ENCODE measurements at places on chromosomes 1 and 21. TPM values are rescaled to one million over a fixed set of nuclear protein-coding genes. Genes with fewer than 3 reads are reported as not detected.

- no peak for DNase-seq
Observed at GRCh38 chr1:6811583-6811982, 26.3 kb downstream of the CAMTA1 start.

GRCh38 chr1:86866665-86867064, 47.3 kb downstream of the SELENOF start:
- DNase-seq = no peak

GRCh38 chr1:91913018-91913417, 27.1 kb upstream of the TGFBR3 start:
- no peak for DNase-seq

- DNase-seq = no peak
Observed at GRCh38 chr1:91700332-91700731, 185.6 kb downstream of the TGFBR3 start.

DNA sequence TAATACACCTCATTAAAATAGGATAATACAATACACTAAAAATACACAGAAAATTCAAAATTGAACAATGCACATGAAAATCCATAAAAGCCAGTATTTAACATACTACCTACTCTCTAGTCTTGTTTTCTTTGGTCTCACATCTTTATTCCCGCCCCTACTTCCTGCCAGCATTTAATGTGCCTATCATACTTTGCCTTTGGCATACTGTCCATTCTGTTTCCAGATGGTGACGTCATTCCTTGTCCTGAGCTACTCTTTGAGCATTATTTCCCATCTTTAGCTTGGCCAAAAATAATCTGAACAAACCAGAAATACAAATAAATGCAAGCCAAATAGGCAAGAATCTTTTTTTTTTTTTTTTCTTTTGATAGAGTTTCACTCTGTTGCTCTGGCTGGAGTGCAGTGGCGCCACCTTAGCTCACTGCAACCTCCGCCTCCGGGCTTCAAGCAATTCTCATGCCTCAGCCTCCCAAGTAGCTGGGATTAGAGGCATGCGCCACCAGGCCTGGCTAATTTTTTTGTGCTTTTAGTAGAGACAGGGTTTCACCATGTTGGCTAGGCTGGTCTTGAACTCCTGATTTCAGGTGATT, 4.4 kb downstream of the HFM1 start:
- no peak for DNase-seq

- DNase-seq = no peak
Observed at GRCh38 chr1:36330940-36331339, 7.5 kb upstream of the EVA1B start.

- DNase-seq = no peak
Observed at GRCh38 chr1:63643517-63643916, 50.3 kb downstream of the PGM1 start.

- no peak for DNase-seq
Observed at GRCh38 chr1:206814716-206815341, 42.5 kb upstream of the IL10 start.

DNA sequence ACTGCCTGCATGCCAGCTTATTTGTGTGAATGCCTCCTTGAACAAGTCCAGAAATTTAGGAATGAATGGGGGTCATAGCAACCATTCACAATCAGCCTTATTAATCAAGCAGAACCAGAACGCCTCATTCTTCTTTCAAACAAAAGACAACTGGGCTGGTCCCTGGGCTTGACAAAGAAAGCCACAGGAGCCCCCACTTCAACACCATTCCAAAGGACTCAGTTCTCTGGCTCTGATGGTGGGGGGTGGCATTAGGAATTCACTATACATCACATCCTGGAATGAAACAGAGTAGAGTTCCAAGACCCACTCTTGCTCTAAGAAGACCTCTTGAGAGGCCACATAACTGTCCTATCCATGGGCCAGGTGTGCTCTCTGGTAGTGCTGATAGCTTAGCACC, 186.6 kb upstream of the ST6GALNAC5 start:
- no peak for DNase-seq

- no peak for DNase-seq
Observed at GRCh38 chr1:18178111-18178510, 70.5 kb downstream of the IGSF21 start.

DNA sequence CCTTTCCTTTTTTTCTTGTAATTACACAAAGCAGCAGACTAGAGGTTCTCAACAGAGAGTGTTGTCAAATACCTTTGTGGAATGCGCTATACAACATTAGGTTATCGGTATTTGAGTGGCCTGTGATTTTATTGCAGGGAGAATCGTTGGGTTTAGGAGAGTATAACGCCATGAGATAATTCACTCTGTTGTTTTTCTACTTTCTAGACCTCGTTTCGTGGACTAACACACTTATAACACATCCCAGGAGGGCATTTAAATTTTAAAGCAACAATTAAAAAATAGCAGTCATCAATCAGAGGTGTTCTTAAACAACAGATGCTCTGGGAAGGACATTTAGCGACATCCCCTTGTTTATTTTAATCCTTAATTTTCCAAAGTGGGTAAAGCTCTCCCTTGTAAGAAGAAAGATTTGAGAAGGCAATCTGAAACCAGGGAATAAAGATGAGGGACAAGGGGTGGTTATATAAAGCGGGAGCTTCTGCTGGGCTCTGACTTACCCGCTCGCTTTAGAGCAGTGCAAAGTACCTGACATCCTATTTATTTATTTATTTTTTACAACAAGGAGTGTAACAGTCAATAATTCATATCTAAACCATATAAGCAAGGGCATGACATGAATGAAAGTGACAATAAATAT, 4.9 kb downstream of the PBX1 start:
- no peak for DNase-seq

GRCh38 chr21:17519965-17520609, 7.2 kb downstream of the CXADR start:
- no peak for DNase-seq

DNA sequence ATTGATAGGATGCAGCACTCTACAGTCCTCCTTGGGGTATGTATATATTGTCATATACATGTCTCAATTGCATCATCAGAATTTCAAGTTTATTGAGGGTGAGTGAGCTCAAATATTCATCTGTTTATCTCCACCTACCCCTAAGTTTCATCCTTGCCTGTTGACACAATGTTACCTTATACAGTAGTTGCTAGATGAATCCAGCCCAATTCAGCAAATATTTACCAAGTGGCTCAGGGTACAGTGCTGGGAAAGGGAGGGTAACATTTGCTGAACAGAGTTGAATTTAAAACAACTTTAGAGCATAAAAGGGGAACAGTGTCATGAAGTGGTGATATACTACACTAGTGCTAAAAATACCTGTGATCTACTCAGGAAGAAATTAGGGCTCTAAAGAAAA, 14.4 kb downstream of the ELAVL4 start:
- no peak for DNase-seq

GRCh38 chr1:40825435-40825788, 36.8 kb downstream of the CITED4 start:
- no peak for DNase-seq

GRCh38 chr1:56137521-56138505, 441.6 kb downstream of the PLPP3 start:
- DNase-seq = no peak

GRCh38 chr1:169570172-169570574, 16.1 kb downstream of the F5 start:
- DNase-seq = no peak

- DNase-seq = no peak
Observed at GRCh38 chr1:85615586-85616363, 35.2 kb downstream of the CCN1 start.

DNA sequence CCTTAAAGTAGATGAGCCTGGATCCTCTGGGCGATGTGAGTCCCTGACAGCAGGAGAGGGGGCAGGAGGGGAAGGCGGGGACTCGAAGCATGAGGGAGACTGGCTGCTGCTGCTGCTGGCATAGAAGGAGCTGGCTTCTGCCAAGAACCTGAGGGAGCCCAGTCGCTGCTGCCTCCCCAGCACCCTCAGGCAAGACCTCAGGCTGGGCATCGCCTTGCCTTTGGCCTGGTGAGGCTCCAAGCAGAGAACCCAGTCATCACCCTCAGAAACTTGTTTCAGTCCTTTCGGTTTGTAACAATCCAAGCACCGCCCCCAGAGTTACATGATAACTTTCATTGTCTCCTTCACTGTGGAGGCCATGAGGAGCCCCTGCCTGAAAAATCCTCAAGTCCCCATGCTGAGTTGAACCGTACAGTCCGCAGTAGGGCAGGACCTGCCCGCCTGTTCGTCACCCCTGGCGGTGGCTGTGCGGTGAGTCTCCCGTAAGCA, 38.8 kb downstream of the POFUT2 start:
- DNase-seq = peak; percentile 42

GRCh38 chr1:10834770-10835412, 38.4 kb upstream of the CASZ1 start:
- DNase-seq = no peak

GRCh38 chr1:110485725-110486124, 33.2 kb downstream of the KCNA10 start:
- DNase-seq = no peak

- no peak for DNase-seq
Observed at GRCh38 chr1:244962130-244962529, 97.8 kb upstream of the HNRNPU start.

DNA sequence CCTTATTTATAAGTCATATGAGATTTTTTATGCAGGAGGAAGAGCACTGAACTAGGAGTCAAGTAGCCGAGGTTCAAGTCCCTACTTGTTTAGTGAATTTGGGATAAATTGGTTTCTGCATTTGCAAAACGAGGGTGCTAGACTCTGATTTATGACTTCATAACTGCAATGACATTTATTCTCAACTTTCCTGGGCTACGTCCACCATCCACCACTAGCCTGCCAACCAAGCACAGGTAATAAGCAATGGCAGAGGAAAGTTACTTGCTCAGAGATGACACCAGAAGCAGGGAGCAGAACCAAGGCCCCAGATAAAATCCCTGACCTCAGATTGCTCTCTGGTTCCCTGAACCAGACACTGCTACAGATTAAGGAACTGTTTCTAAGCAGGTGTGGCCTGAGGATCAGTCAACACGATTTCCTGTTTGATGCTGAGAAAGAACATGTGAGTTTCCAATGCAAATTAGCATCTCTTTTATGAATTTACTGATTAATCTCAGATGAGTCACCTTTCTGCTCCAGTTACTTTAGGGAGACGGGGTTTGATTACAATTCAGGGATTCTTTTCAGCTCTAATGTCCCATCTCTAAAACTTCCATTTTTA, 52.7 kb downstream of the PLPP3 start:
- DNase-seq = no peak

- no peak for DNase-seq
Observed at GRCh38 chr21:37558676-37559211, 192.2 kb downstream of the DYRK1A start.

DNA sequence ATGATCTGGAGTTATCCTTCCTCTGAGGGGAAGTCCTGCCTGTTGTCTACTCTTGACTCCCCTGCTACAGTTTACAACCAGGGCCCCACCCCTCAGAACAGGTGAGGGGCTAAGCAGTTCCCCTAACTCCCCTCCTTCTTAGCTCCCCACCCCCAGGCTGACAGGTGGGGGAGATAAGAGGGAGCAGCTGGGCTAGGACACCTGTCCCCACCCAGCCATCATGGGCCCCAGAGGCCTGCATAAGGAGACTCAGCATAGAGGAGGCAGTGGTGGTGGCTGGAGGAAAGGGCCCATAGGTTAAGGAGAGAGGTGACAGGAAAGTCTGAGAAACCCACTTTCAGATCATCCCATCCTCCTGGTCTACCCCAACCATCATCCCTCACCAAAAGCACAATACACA, 6.8 kb downstream of the MEF2D start:
- no peak for DNase-seq

DNA sequence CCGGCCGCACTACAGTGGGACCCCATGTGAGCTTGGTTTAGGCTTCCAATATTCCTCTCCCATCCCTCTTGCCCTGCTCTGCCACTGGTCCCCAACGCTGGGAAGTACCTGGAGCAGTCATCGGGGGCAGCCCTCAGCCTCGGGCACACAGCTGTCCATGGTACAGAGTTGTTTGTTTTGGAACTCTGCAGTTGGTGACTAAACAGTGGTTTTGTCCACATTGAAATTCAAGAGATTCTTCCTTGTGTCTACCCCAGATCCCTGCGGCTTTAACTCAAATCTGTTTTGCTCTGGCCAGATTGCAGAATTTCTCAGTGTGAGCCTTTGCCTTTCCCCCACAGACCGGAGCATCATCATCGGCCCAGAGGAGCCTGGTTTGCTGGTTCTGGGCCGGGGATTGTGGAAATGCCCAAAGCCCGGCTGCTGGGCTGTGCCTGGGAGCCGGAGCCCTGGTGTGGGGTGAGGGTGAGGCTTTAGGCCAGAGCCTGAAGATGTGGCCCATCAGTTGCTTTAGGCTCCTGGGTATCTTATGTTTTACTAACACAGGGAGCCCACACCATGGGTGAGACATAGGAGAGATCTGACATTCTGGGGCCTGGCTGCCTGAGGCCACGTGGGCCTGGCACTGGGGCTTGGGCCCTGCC, 93.2 kb downstream of the ARHGEF10L start:
- DNase-seq = no peak

- no peak for DNase-seq
Observed at GRCh38 chr1:28395181-28395580, 25.6 kb downstream of the PHACTR4 start.

- no peak for DNase-seq
Observed at GRCh38 chr1:220243947-220244346, 28.3 kb downstream of the RAB3GAP2 start.

DNA sequence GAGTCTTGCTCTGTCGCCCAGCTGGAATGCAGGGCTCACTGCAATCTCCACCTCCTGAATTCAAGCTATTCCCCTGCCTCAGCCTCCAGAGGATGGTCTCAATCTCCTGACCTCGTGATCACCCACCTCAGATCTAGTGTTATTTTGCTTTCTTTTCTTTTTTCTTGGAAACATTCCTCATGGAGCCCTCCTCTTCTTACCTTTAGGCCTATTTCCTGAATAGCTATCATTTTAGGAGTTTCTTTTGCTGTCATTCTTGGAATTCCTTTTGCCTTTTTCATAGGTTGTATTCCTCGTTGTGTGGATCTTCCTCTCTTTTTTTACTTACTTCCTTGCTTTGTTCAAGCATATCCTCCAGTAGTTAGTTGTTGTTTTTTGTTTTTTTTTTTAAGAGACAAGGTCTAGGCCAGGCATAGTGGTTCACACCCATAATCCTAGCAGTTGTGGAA, 173.8 kb downstream of the RASAL2 start:
- no peak for DNase-seq

GRCh38 chr1:147496571-147497210, 44.6 kb upstream of the BCL9 start:
- peak; percentile 66 for DNase-seq

The C1orf226 gene
- 1.3 TPM for total RNA-seq

The PLPPR4 gene
- total RNA-seq = under 0.01 TPM

The PLPPR5 gene
- total RNA-seq = not detected

The AVPR1B gene
- not detected for total RNA-seq

The ARHGAP30 gene
- 0.88 TPM for total RNA-seq

The OR6N1 gene
- total RNA-seq = not detected

The NEK2 gene
- total RNA-seq = not detected

The OR10J1 gene
- total RNA-seq = not detected

The FNDC5 gene
- total RNA-seq = 1.2 TPM

The GLMP gene
- 26.5 TPM for total RNA-seq

The HDGF gene
- 41.2 TPM for total RNA-seq

The IRF6 gene
- 3.1 TPM for total RNA-seq

The TMEM82 gene
- total RNA-seq = not detected

The IGSF9 gene
- 1.2 TPM for total RNA-seq

The HCRTR1 gene
- not detected for total RNA-seq

The CASQ2 gene
- total RNA-seq = 2.1 TPM

The FCRL2 gene
- total RNA-seq = 0.59 TPM

The TSTD1 gene
- 20.3 TPM for total RNA-seq

The UTS2 gene
- not detected for total RNA-seq
